HTR-8/SVneo (cell line): ENCODE measurements at places on chromosomes 7 and 10.
A peak's percentile ranks its signal among the peaks of the same experiment; 100 is the strongest.

GRCh38 chr7:139771001-139771956, 6.5 kb downstream of the HIPK2 start:
- DNase-seq = peak; percentile 66

DNA sequence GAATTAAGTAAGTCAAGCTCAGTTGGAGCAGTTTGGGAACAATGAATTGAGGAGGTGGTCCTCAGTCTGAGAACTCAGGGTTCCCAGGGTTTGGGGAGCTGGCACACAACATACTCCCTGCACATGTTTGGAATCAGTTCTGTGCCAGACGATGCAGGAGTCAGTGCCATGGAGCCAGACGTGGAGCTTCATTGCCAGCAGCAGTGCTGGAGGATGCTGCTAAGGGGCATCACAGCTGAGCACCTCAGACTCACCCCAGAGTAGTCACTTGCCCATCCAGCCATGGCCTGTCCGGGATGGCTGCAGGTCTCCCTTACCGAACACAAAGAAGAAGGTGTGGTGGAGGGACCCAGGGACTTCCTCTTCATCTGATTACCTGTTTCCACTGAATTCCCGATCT, 7.9 kb downstream of the GIMAP5 start:
- DNase-seq = no peak

- no peak for DNase-seq
These were observed 236.0 kb downstream of the MAGI2 start for GRCh38 chr7:79217468-79217867.

DNA sequence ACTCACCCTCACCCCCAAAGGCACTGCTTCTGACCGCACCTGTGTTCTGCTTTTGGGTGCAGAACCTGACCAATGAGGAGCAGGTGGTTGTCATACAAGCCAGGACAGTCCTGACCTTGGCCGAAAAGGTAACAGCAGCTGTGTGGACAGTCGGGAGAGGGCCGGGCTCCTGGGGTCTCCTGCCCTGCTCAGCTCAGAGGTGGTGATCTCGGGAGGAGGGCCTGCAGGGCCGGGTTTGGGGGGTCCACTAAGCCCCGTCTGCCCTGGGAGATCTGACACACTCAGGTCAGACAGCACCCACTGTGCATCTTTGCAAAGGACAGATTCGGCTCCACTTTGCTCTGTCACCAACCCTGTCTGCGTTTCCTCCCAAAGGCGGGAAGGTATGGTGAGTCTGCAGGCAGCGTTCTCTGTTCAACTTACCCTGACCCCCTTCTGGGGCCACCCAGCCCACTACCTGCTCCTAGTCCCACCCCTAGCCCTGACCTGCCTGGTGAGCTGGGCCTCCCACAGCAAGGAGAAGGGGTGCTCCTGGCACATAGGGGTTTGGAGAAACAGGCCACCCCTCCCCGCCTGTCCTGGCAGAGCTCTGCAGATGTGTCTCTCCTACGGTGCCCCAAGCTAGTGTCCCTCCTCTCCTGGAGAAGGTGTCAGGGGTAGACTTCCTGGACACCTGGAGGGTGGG, 33.7 kb upstream of the DPYSL4 start:
- no peak for DNase-seq

GRCh38 chr10:7550013-7550412, 116.8 kb downstream of the ITIH5 start:
- no peak for DNase-seq

- DNase-seq = no peak
These were observed 11.4 kb upstream of the SCART1 start for GRCh38 chr10:133442191-133442966.

DNA sequence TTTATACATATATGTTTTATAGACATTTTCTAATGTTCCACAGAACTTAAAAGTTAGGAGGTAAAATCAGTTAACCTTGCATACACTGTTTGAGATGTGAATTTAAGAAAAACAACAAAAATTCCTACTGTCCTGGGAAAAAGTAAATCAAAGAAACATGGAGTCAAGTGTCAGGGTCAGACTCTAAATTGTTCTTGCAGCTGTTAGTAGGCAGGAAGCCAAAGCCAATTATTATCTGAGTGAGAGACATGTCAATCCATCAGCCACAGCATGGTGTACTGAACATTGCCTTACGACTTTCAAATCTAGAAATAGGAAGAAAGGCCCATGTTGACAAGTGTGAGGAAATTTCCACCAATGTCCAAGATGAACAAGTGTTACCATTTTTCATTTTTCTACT, 461.2 kb upstream of the MBL2 start:
- DNase-seq = no peak

- no peak for DNase-seq
These were observed 354.8 kb downstream of the CXCL12 start for GRCh38 chr10:44030132-44030531.

- no peak for DNase-seq
These were observed 15.2 kb upstream of the EGR2 start for GRCh38 chr10:62831346-62831745.

DNA sequence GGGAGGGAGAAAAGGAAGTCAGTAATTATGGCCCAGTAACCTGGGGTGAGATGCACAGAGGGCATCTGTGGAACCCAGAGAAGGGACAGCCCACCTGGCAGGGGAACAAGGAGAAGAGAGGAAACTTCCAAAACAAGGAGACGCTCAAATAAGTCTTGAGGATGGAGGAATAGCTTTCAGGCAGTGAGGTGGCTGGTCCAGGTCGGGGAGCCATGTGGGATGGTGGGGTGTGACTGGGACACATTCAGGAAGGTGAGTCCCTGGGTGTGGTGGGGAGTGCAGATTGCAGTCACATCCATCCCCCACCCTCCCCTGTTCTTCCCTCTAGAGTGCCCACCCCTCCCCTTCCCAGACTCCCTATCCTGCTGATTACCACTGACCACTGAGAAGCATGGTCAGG, 175.4 kb downstream of the GRID1 start:
- no peak for DNase-seq

- no peak for DNase-seq
These were observed 181.7 kb downstream of the HECW1 start for GRCh38 chr7:43294080-43294630.

- DNase-seq = no peak
These were observed 4.3 kb upstream of the PPIF start for GRCh38 chr10:79342811-79343561.

DNA sequence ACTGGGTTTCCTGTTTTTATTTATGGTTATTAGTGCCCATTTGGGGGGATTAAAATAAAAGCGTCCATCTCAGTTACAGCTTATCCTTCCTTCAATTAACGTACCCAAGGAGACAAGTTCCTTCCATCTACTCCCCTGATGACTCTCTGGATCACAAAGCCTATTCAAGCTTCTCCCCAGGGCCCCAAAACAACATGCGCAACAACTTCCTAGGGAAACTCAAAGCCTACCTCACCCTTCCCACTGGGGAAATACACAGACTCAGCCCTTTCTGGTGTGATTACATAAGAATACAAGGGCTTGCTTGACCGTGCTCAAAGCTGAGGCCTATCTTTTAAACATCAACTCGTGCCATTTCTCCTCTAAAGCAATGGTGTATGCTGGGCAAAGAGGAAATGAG, 112.4 kb downstream of the CDK6 start:
- no peak for DNase-seq

- DNase-seq = no peak
These were observed 14.3 kb upstream of the PRKAG2 start for GRCh38 chr7:151891182-151891581.

- no peak for DNase-seq
These were observed 64.6 kb downstream of the GSAP start for GRCh38 chr7:77351539-77352004.

- DNase-seq = no peak
These were observed 64.3 kb upstream of the ANTXRL start for GRCh38 chr10:46222364-46222935.

DNA sequence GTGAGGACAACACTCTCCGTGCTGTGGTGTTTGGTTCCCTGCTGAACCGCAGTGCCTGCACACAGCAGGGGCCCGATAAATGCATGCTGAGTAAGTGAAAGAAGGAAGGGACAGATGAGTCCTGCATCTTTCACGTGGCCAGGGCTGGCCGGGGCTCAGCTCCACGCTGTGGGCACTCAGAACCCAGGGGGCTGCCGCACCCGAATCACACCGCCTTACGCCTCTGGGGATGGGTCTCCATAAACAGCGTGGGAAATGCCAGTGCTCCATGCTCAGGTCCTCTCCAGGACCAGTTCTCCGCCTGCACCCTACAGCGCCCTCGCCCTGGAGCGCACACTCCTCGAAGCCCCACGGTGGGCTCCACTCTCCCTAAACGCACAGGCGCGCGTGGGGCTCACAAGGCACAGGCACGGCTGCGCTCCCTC, 38.1 kb downstream of the RASGEF1A start:
- DNase-seq = no peak

DNA sequence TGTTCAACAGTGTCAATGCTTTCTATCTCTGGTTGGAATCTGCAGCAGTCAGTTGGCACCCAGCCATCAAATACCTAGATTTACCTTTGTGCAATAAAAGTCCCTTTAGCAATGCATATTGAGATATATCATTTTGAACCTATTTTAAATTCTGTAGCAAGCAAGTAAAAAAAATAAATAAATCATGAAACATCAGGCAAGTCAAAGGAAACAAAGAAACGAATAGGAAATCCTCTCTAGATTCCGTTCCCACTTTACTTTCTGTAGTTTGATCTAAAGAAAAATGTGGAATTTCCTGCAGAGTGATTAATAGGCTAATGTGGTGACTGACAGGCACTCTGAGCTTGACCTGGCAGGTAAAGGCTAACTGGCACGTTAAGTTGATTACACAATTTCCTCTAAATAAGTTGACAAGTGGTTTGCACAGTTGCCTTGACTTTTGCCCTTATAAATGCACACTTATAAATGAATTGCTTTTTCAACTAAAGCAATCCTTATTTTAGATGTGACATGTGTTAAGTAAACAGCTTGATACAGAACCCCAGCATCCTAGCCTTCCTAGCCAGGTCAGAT, 208.1 kb upstream of the TCF7L2 start:
- DNase-seq = no peak

DNA sequence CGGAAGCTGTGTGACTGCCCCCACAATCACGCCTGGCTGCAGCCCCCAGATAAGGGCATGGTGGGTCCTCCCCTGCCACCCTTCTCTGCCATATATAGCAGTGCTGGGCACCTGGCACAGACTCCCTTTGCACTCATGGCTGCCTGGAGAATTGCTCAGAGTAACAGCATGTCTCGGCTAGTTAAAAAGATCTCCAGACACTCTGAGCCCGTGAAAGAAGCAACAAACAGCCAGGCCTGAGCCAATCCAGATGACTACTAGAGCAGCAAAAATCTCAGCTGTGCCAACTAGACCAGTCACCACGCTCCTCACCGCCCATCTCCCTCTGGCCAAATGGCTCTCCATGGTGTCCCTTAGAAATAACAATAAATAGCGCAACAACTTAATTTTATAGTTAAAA, 71.3 kb downstream of the PARD3 start:
- no peak for DNase-seq

DNA sequence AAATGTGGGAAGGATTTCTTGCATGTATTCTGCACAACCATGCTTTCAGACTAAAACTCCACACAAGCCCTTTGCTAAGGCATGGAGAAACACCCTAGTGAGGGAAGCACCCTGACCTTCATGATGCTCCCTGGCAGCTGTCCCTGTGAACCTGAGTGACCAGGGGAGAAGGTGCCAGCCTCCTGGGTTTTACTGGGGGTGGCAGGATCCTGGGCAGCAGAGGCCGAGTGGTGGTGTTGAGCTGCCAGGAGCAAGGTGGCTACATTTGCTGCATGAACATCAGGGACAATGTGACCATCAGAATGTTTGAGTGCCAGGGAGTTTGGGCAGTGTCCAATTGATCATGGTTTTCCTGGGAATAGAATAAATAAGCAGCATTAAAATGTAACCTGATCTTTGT, 437.9 kb downstream of the TCERG1L start:
- DNase-seq = no peak

DNA sequence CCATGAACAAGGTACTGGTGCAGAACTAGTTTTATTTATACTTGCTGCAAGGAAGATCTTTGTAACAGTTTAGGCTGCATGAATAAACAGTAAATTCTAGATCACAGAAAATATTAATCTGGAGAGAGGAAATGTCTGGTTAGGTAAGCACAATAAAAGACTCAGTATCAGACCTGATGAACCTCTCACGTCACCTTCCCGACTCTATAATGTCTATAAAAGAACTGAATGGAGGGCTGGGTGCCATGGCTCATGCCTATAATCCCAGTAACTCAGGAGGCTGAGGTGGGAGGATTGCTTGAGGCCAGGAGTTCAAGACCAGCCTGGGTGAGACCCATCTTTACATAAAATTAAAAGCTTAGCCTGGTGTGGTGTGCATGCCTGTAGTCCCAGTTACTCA, 65.9 kb downstream of the FAM171A1 start:
- no peak for DNase-seq

GRCh38 chr10:75548356-75548755, 116.9 kb downstream of the LRMDA start:
- no peak for DNase-seq

DNA sequence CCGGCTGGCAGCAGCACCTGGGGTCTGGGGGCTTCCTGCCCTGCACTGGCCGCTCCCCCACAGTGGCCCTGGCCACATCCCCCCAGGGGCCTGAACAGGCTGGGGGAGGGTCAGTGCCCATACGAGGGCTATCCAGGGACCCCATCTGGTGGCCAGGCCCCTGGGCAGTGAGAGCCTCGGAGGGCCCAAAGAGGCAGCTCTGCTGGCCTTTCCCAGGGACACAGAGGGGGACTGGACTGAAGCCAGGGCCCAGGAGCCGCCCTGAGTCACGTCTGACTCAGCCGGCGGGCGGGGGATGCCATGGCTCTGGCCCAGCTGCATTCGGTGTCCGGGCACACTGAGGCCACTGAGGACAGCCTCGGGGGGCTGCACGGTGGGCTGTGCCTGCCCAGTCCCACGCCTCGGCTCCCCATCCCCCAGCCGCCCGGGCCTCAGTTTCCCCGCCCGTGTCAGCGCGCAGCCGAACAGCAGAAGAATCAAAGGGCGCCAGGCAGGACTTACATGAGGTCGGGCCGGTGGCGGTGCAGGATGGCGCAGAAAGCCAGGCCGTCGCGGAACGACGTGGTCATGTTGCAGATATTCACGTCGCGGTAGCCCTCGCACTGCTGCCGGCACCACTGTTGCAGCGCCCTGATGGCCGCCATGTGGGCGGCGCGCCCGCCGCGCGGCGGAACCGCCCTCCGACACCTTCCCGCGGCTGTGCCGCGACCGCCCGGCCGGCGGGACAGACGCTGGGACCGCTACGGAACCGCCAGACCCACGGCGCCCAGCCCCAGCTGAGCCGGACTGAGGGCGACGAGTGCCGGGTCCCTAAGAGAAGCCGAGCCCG, at the start of gene MICALL2:
TSS of gene MICALL2 (minus strand) at position 788 of the 829 bp plus-strand sequence. CDS start at position 644, 144 bp downstream.
- peak; percentile 98 for DNase-seq

- peak; percentile 71 for DNase-seq
These were observed 38.6 kb downstream of the CLRN3 start for GRCh38 chr10:127853868-127854768.

DNA sequence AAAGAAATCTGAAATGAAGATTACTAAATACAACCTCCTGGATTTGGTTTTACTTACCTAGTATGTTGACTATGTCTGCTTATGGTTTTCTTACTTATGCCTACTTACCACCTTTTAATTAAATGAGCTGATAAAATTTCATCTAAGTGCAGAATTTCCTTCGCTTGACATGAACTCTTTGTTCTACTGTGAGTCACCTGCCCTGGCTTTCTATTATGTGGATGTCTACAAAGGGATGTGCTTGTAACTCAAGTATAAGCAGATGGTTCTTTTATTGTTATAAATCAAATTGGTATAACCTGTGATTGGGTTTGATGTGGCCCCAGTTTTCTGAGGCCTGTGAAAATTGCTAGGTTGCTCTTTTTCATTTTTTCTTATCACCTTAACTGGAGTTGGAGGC, 389.1 kb upstream of the ANKRD30A start:
- DNase-seq = no peak
